Stimulated activated CD8-positive, alpha-beta memory T cell treated with anti-CD3 and anti-CD28 coated beads, Interleukin-7, amount 100 ng/mL, for 4 hours (primary cell): ENCODE measurements at places on chromosomes 6 and 20.
A peak's percentile ranks its signal among the peaks of the same experiment; 100 is the strongest.

- no peak for DNase-seq
Observed at GRCh38 chr6:141361559-141361958, 771.2 kb upstream of the GJE1 start.

GRCh38 chr20:38209736-38210405 is 44.8 kb upstream of the TGM2 start:
- DNase-seq = no peak

- no peak for DNase-seq
Observed at GRCh38 chr6:65113581-65113980, 593.4 kb downstream of the EYS start.

- DNase-seq = no peak
Observed at GRCh38 chr20:42402455-42402854, 784.3 kb upstream of the CHD6 start.

- no peak for DNase-seq
Observed at GRCh38 chr6:24009319-24009718, 116.7 kb upstream of the NRSN1 start.

DNA sequence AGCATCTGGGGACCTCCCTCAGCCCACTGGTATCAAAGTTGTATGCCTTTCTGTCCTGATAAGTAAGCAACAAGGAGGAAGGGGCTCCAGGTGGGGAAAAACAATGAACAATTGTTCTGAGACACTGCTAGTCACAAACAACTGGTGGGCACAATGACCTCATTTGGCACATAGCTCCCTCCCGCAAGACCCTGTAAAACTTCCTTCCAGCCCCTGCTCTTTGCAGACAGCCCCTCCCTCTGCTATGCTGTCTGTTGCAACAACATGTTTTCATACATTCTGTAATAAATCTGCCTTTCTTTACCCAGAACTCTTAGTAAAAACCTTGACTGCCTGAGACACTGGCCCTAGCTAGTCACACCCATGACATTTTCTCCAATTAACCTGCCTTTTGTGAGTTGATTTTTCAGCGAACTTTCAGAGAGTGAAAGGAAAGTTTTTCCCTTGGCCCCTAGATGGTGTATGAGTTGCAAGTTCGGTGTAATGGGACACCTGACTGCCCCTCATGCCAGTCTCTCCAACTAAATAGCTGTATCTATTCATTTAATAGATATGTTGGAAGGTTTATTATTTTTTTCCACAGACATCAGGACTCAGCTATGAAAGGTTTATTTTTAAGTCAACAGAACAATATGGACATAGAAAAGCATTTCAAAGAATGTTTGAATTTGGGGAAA is 142.3 kb upstream of the SLC22A16 start:
- no peak for DNase-seq

- DNase-seq = no peak
Observed at GRCh38 chr20:839015-839414, 5.5 kb downstream of the FAM110A start.

- DNase-seq = no peak
Observed at GRCh38 chr6:165082636-165083035, 226.8 kb downstream of the C6orf118 start.

- DNase-seq = no peak
Observed at GRCh38 chr6:40393641-40394040, 193.5 kb downstream of the LRFN2 start.

- DNase-seq = no peak
Observed at GRCh38 chr6:107554918-107555317, 65.0 kb downstream of the SOBP start.

GRCh38 chr20:41329435-41330342 is 10.9 kb upstream of the LPIN3 start:
- peak; percentile 61 for DNase-seq
